ENCODE measurements at places on chromosomes 7 and 10. TPM values are rescaled to one million over a fixed set of nuclear protein-coding genes. Genes with fewer than 3 reads are reported as not detected.

- DNase-seq: peak; percentile 62
These were observed 11.5 kb upstream of the DLD start for GRCh38 chr7:107879400-107880035.

DNA sequence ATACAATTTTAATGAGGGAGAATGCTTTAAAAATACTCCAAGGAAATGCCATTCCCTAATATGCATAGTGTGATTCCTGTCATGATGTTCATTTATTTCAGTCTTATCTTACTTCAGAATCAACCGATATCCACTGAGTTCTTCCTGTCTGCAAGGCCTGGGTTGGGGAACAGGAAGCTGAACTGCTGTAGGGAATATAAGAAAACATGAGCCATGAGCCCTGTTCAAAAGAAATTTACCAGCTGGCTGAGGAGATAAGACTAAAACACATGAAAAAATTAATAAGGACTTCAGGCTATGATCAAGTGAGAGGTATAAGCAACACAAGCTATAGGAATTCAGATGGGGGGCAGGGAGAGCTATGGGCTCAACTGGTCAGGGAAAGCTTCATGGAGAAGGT, 184.7 kb downstream of the PLPP4 start:
- no peak for DNase-seq

Gene ADCK2
- total RNA-seq: 26.3 TPM

Gene HTRA1
- 4.5 TPM for total RNA-seq

GRCh38 chr7:12747687-12748306, 60.4 kb downstream of the ARL4A start:
- DNase-seq: no peak

DNA sequence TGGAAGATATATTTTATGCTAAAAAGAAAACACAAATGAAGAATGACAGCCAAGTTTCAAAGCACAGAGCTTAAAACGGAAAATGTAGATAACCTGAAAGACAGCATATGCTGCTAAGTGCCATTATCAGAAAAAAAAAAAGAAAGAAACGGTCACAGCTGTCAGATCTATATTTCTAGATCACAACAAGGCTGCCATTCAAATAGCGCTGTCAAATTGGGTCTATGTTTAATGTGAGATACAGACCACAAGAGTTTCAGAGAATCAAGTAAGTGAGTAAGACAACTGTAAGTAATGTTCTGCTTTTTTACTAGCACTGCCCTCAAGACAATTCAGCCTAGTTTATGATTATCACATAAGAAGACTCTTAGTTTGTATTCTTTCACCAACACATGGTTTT, 66.1 kb upstream of the RNF148 start:
- no peak for DNase-seq

Gene DGKI
- 0.06 TPM for total RNA-seq

Gene CACNB2
- total RNA-seq: not detected

- DNase-seq: no peak
These were observed 19.6 kb downstream of the RAB19 start for GRCh38 chr7:140423501-140423900.

Data from G401 (cell line).